Cardiac muscle cell (in vitro differentiated cells and primary cell): ENCODE measurements at places on chromosomes 4 and X. TPM values are rescaled to one million over a fixed set of nuclear protein-coding genes. Genes with fewer than 3 reads are reported as not detected.

Gene ATP2B3
- 0.14 and 0.21 TPM in 2 replicates for total RNA-seq

Gene FAM47A
- total RNA-seq = not detected in 2 replicates

DNA sequence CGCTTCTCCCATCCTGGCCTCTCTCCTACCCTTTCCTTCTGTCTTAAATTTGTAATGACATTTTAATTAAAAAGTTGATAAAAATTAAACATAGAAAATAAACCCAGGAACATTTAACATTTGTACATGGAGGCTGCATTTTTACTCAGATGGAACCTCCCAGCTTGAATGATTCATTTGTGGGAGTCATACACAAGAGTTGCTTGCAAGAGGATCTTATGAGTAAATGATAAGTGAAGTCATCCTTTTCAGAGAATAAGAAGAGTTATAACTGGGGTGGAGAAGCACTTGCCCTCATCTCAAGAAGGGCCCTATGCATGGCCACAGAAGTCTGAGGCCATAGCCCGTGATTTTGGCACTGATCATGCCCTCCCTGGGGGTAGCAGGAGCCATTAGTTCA lies 482.9 kb upstream of the BOD1L1 start:
- no peak for DNase-seq

DNA sequence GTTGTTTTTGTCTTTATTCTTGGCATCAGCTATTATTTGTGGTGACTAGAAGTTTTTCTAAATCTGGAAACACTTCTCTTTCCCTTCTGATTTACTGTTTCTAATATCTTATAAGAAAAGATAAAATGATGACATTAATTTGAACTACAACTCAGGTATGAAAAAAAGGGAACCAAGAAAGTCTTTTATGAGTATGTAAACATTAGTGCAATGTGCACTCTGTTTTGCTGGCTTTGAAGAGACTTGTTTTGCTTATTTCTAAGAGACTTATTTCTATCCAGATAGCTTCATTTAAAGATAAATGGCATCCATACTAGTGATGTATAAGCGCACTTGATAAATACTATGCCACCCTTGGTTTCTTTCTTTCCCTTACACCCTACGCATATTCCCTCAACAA lies 10.1 kb upstream of the AMBN start:
- DNase-seq = no peak

DNA sequence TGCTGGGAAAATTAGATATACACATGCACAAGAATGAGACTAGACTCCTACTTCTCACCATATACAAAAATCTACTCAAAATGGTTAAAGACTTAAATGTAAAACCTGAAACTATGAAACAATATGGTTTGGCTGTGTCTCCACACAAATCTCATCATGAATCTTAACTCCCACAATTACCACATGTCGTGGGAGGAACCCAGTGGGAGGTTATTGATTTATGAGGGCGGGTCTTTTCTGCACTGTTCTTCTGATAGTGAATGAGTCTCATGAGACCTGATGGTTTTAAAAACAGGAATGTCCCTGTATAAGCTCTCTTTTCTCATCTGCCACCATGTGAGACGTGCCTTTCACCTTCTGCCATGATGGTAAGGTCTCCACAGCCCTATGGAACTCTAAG lies 48.5 kb upstream of the DDX60 start:
- DNase-seq = no peak

GRCh38 chr4:135824759-135825296 lies 1623.2 kb upstream of the PABPC4L start:
- DNase-seq = no peak
